Cortex of kidney (tissue), 1 donor: ENCODE measurements at places on chromosomes 11 and 22.

GRCh38 chr11:75090671-75091177 lies 6.0 kb downstream of the OR2AT4 start:
- no peak for DNase-seq

GRCh38 chr11:19455731-19456130 lies 215.0 kb upstream of the E2F8 start:
- DNase-seq, result no peak

- no peak for DNase-seq
Observed at GRCh38 chr11:18772211-18772610, 19.4 kb downstream of the PTPN5 start.

- no peak for DNase-seq
Observed at GRCh38 chr22:44245867-44246266, 65.1 kb downstream of the PARVG start.

- no peak for DNase-seq
Observed at GRCh38 chr22:22605074-22605404, 39.4 kb upstream of the GGTLC2 start.

DNA sequence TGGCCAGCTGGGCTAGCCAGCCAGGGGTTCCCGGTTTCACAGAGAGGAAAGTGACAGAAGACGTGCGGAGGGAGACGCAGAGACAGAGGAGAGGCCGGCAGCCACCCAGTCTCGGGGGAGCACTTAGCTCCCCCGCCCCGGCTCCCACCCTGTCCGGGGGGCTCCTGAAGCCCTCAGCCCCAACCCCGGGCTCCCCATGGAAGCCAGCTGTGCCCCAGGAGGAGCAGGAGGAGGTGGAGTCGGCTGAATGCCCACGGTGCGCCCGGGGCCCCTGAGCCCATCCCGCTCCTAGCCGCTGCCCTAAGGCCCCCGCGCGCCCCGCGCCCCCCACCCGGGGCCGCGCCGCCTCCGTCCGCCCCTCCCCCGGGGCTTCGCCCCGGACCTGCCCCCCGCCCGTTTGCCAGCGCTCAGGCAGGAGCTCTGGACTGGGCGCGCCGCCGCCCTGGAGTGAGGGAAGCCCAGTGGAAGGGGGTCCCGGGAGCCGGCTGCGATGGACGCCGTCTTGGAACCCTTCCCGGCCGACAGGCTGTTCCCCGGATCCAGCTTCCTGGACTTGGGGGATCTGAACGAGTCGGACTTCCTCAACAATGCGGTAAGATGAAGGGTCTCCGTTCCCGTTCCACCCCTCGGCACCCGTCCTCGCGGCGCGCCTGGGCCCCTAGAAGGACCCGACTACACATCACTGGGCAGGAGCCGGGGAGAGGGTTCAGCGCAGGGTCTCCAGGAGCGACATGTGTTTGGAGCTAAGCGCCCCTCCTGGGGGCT lies at the start of gene CREB3L1:
Gene CREB3L1 (plus strand): TSS at position 41 of the 765 bp plus-strand sequence. CDS start 450 bp downstream, at position 491.
- DNase-seq, result no peak

GRCh38 chr11:65861165-65861505 lies 902 bp downstream of the MUS81 start:
- DNase-seq, result no peak

DNA sequence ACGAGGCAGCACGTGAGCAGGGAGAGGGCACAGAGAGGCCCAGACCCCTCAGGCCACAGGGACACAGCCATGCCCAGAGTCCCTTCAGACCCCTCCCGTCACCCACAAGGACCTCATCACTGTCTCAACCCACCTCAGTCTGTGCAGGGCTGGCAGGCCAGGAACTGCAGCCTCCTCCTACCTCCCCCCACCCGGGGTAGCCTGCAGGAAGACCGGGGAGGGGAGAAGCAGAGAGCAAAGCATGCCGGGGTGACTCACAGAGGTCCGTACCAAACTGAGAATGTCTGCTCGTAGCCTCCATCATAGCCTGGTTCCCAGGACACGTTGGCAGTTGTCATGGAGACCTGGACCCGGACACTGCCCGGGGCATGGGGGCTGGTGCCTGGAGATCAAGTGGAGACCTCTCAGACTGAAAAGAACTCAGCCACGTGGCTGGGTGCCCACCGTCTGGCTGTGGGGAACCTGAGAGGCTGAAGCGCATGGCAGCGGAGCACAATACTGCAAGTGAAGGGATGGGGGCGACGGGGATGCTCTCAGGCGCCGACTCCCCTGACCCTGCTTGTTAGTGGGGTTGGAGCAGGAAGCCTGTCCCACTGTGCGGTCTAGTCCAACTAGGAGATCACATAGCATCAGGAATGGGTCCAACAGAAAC lies 27.2 kb downstream of the IGSF9B start:
- no peak for DNase-seq

GRCh38 chr11:94588366-94588942 lies 21.3 kb downstream of the PIWIL4 start:
- DNase-seq, result no peak
